Sciatic nerve (tissue), 2 donors: ENCODE measurements at places on chromosomes 11 and 22. TPM values are rescaled to one million over a fixed set of nuclear protein-coding genes. Genes with fewer than 3 reads are reported as not detected.

The GTSE1 gene
- total RNA-seq, result 0.49 TPM

The LRRC56 gene
- 1.4 TPM for total RNA-seq

The ALX4 gene
- 1.1 TPM for total RNA-seq

The GUCD1 gene
- 61.2 TPM for total RNA-seq

The MS4A12 gene
- not detected for total RNA-seq

The E2F8 gene
- total RNA-seq, result 0.13 TPM

The TRIM51 gene
- total RNA-seq, result not detected
